ENCODE measurements at places on chromosomes 11 and 22.

- no peak for DNase-seq
Measured at GRCh38 chr11:76107971-76108370, 98.3 kb downstream of the WNT11 start.

GRCh38 chr11:65083134-65083833 is 556 bp downstream of the CDCA5 start:
- no peak for DNase-seq

DNA sequence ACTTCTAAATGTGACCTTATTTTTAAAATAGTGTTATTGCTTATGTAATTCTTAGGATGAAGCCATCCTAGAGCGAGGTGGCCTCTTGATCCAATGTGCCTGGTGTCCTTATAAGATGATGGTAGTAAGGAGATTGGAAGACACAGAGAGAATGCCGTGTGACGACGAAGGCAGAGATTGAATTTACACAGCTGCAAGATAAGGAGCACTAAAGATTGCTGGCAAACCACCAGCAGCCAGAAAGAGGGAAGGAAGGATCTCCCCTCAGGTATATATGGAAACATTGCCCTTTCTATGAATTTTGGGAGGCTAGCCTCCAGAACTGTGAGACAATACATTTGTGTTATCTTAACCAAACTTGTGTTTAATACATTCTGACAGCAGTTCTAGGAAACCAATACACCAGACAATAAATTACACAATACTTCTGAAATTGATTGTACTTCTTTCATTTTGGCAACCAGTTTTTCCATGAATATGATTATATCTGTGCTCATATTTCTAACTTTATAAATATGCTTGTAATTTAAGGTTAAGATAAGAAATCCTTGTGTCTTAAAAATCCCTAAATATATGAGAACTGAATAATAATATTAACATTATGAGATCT is 86.3 kb upstream of the VPREB1 start:
- DNase-seq: no peak

DNA sequence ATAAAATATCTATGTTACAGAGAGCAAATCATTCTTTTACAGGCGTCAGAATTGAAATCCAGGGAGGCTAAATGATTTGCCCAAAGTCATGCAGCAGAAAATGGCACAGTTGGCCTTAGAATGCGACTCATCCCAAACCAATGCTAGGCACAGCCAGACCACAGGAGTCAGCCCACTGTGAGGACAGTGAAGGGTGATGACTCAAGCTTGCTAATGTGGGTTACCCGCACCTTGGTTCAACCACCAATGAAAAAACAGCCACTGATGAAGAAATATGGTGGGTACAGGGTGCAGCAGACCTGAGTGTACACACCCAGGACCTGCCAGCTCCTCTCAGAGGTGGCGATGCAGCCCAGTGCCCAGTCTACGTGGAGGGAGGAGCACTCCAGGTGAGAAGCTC is 89.7 kb downstream of the ZC3H12C start:
- DNase-seq: no peak
